ENCODE measurements at places on chromosomes 7 and 10.

DNA sequence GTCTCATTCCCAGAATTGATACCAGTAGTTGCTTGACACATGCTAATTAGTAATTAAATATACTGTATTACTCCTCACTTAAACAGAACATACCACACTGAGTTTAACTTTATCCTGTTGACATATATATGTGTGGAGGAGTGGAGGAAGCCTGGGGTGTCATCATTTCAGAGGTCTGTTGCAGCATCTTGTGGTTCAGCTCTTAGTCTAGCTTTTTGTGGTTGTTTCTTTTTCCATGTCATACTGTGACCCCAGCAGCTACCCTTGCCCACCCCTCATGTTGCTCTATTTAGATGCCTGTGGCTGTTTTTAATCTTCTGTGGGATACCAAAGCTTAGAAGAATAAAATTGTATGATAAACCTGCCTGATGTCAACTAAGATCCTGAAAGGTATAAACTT is 875.4 kb downstream of the LRMDA start:
- no peak for DNase-seq

DNA sequence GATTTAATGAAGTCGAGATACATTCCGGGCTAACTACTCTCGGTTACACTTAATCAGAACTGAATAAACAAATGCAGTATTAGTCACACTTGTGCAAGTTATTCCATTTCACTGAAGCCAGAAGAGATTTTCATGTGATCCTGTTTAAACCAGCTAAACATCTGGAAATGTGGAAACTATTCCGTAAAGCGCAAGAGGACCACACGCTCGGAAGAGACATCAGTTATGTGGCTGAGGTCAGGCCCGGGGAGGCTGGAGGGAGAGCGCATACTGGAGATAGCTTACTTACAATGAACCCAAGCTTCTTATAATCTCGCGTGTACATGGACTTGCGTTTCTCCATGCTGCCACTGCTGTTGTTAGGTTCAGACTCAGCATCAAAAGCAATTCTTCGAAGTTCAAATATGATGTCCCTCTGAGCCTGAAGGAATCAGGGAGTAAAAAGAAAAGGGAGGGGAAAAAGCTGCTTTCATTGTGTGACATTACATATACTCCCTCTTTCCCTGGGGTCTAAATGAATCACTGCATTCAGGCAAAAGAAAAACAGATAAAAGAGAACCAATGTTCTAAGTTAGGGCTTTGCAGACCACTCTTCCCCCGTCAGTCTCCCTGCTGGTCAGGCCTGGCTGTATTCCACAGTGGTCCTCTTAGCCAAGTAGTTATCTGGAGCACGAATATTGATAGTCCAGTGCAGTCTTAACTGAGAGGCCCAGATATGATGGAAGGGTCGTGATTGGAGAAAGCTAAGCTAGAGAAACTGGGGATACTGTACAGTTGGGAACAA is 237.4 kb downstream of the ELMO1 start:
- no peak for DNase-seq

GRCh38 chr10:21183025-21183424 is 285.9 kb upstream of the NEBL start:
- no peak for DNase-seq

DNA sequence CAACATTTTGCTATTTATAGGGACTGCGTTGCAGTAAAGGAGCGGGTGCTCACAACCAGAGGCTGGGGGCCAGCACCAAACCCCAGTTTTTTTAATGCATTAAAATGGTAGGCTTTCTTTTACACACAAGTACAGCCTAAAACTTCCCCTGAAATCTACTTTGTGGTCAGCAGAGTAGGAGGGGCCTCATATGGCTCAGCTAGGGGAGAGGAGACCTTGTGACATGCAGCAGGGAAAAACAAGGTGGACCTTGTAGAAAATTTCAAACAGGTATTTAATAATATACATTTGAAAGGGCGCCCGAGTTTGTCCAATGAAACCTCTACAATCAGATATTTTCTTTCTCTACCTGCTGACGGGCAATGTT is 1.4 kb downstream of the CCDC136 start:
- DNase-seq = no peak

GRCh38 chr10:77909749-77910375 is 16.7 kb downstream of the DLG5 start:
- no peak for DNase-seq

DNA sequence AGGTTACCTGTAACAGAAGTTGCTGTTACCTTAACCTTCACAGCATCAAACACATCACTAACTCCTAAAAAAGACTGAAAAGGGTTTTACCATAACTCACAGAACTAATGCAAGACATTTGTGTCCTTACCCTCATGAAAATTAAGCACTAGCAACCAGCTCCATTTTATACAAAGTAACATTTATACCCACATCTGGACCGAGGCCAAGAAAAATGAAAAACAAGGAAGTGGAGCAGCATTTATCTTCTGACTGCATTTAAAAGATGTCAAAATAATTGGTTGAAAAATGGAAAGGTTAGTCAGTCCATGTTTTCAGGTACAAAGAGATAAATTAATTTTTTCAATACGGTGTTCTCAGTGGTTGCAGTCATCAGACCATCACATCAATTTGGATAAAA is 3.1 kb upstream of the RBP4 start:
- DNase-seq = no peak

GRCh38 chr7:117808341-117808757 is 64.9 kb downstream of the CTTNBP2 start:
- peak; percentile 97 for DNase-seq

GRCh38 chr10:110616493-110617033 is 27.6 kb upstream of the RBM20 start:
- DNase-seq = no peak

- DNase-seq = no peak
These were observed at the start of gene SLC26A5 for GRCh38 chr7:103446049-103446520. Gene SLC26A5, minus strand, starts transcription at chr7:103446207. Its CDS starts 24,693 bp downstream, at chr7:103421514.

- no peak for DNase-seq
These were observed 74.9 kb upstream of the OGDHL start for GRCh38 chr10:49837051-49837478.

- DNase-seq = no peak
These were observed 683.2 kb downstream of the LRMDA start for GRCh38 chr10:76114581-76115001.

GRCh38 chr10:115827231-115828009 is 445.6 kb downstream of the GFRA1 start:
- DNase-seq = no peak

GRCh38 chr7:12436126-12436525 is 32.5 kb upstream of the VWDE start:
- DNase-seq = no peak

DNA sequence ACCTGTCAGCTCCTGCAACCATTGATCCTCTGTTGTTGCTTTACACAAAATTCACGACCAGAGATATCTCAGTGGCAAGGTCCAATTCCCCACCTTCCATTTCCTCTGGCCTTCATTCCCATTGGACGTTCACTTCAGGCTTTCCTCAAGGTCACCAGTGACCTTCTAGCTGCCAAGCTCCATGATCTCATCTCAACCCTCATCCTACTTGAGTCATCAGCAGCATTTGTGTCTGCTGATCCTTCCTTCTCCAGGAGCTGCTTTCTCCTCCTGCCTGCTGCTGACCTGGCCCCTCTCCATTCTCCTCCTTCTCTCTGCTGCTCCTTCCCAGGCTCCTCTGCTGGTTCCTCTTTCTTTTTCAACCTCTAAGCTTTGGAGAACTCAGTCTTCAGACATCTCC is 66.2 kb upstream of the C10orf90 start:
- DNase-seq = no peak

GRCh38 chr7:151345576-151346469 is 4.2 kb downstream of the NUB1 start:
- no peak for DNase-seq

DNA sequence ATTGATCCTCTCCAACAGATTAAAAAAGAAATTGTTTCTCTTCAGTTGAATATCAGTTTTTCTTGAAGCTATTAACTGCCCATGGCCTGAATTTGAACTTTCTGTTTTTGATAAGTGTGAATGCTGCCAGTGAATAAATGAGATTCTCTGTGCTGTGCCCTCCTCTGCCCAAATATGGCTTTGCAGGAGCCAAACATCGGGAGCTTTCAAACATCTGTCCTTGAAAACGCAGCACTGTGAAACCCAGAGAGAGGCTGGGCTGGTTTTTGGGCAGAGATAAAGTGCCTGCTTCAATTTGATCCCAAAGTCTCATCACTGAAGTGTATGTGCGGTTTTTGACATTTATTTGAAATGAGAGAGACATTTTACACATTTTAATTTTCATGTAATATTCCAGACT is 268.3 kb upstream of the SHH start:
- no peak for DNase-seq

- peak; percentile 40 for DNase-seq
These were observed 207.4 kb downstream of the GPR158 start for GRCh38 chr10:25382029-25382810.

DNA sequence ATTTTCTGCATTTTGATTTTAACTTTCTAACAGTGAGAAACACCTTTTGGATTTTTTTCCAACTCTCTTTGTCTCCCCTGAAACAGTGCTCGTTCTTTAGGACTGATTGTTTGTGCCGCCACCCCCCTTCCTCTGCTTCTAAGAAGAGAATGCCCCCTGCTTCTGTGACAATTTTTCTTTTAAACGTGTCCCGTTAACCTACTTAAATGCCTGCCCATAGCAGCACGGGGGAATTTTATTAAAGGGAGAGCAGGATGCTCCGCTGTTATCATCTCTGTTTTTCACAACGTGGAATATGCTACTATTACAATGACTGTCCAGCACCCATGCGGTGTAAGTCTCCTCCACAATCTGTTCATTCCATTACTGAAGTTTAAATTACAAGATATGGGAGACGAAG is 67.8 kb downstream of the SVIL start:
- DNase-seq = no peak

GRCh38 chr7:141464551-141464950 is 86.7 kb upstream of the AGK start:
- no peak for DNase-seq

- DNase-seq = peak; percentile 42
These were observed 781 bp upstream of the GRM8 start for GRCh38 chr7:127253281-127254162.

DNA sequence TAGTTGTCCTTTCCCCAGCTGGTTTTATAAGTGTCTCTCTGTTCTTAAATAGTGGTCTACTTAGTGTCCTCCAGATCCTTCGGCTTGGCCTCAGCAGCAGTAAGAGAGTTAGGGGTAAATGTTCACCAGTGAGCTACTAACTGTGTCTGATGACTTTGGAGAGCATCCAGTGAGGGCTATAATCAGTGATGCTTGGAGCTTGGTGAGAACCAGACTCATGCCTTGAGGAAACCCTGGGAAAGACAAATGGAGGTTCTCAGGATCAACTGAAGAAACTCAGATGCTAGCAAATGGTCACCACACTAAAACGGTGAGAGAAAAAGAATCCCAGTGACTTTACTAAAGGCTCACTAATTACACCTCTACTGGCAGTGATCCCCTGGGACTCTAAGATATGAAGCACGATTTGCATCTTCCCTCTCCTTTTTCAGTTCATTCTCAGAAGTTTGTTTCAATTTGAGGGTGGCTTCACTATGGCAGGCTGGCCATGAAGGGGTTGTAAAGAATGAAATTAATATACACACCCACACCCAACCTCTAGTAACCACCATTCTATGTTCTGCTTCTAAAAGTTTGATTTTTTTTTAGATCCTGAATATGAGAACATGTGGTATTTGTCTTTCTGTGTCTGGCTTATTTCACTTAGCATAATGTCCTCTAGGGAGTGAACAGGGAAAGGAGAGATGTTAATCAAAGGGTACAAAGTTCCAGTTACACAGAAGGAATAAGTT is 177.9 kb downstream of the PDE1C start:
- no peak for DNase-seq

- DNase-seq = no peak
These were observed 287.4 kb downstream of the C7orf25 start for GRCh38 chr7:42624471-42624870.

DNA sequence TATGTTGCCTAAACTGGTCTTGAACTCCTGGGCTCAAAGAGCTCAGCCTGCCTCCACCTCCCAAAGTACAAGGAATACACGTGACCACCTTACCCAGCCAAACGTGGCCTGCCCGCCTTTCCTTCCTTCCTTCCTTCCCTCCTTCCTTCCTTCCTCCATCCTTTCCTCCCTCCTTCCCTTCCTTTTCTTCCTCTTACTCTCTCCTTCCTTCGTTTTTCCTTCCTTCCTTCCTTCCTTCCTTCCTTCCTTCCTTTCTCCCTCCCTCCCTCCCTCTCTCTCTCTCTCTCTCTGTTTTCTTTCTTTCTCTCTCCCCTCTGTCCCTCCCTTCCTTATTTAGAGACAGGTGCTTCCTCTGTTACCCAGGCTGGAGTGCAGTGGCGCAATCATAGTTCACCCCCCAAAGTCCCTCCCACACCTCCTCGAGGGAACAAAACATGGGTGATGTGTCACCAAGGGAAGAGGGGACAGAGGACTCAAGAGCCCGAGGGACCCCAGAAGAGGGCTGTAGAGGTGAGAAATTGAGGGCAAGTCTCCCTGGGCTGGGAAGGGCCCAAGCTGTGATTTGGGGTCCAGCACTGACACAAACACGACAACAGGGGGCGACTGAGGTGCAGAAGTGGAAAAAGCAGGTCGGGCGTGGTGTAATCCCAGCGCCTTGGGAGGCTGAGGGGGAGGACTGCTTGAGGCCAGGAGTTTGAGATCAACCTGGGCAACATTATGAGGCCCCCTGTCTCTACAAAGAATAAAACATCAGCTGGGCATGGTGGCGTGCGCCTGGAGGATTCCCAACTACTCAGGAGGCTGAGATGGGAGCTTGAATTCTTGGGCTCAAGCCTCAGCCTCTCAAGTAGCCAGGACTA is 28.1 kb downstream of the EPHB4 start:
- DNase-seq = peak; percentile 62

DNA sequence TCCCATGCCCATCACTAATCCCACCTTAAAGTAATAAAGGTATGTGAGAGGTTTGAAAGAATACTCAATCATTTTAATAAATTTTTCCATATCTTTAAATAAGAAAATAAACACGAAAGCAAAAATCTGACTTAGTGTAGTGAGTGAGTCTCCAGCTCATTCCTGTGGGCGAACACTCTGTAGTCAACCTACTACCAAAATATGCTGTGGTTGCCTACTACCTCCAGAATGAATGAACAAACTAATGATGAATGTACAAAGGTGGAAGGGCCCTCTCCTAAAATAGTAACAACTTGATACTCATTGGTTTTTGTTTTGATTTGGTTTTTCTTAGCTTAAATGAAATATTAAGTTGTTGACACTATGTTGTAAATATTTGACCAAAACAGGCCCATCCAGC is 195.5 kb upstream of the HPS1 start:
- no peak for DNase-seq

DNA sequence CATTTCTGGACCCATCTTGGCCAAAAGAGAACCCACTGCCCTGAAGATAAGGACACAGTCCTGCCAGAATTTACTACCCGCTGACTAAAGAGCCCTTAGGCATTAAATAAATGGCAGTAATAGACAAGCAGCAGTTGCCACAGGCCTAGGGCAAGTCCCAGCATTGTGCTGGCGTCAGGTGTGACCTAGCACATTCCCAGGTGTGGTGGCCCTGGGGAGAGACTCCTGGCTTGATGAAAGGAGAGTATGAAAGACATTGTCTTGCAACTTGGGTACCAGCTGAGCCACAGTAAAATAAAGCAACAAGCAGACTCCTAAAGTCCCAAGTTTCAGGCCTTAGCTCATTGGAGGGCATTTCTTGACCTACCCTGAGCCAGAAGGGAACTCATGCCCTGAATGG is 715.7 kb upstream of the SORCS1 start:
- DNase-seq = no peak

All from cerebellar cortex (tissue), 1 donor.